ENCODE measurements at places on chromosomes 12 and 14.

- no peak for DNase-seq
These were observed 125.6 kb upstream of the RPH3A start for GRCh38 chr12:112665958-112666357.

DNA sequence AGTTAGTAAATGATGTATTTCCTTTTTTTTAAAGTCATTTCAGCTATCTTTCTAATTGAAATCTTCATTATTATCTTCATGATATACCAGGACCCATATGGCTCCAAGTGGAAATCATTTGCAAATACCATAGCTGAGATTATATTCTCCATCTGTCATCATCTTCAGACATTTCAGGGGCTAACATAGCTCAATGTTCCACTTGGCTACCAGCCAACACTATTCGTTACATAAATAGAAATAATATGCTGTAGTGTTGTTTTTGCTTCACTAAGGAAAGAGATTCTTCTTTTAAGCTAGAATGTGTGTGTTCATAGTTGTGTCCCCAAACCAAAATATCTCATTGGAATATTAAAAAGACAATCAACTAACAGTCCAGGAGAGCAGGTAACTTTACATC, 225.1 kb downstream of the DIO2 start:
- DNase-seq: no peak

DNA sequence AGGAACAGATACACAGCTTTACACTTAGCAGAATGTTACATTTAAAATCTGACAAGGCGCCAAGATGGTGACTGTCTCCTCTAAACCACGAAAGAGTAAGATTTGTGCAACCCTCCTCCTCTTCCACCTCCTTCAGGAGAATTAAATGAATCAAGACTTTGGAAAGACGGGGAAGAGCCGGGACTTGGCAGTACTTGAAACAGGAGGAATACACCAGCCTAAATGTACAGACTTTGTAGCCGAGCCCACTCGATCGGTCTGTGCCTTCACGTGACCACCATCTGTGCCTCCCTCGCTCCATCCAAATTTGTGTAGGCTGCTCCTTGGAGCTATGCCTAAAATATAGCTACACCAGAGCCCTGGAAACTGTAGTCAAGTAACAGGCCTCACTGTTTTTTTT, 38.3 kb downstream of the SSPN start:
- DNase-seq: no peak

GRCh38 chr12:53719649-53720048, 7.6 kb downstream of the CALCOCO1 start:
- no peak for DNase-seq

- no peak for DNase-seq
These were observed 66.4 kb downstream of the PAPOLA start for GRCh38 chr14:96568621-96569020.
